ENCODE measurements at places on chromosomes 3 and 15. TPM values are rescaled to one million over a fixed set of nuclear protein-coding genes. Genes with fewer than 3 reads are reported as not detected.

GRCh38 chr3:56800130-56800831, 1.5 kb downstream of the ARHGEF3 start:
- no peak for DNase-seq

The TERC gene
- 4.6 TPM for total RNA-seq

GRCh38 chr3:168998792-168999191, 664.7 kb downstream of the MECOM start:
- no peak for DNase-seq

- no peak for DNase-seq
These were observed 57.5 kb downstream of the HOMER2 start for GRCh38 chr15:82894971-82895520.

DNA sequence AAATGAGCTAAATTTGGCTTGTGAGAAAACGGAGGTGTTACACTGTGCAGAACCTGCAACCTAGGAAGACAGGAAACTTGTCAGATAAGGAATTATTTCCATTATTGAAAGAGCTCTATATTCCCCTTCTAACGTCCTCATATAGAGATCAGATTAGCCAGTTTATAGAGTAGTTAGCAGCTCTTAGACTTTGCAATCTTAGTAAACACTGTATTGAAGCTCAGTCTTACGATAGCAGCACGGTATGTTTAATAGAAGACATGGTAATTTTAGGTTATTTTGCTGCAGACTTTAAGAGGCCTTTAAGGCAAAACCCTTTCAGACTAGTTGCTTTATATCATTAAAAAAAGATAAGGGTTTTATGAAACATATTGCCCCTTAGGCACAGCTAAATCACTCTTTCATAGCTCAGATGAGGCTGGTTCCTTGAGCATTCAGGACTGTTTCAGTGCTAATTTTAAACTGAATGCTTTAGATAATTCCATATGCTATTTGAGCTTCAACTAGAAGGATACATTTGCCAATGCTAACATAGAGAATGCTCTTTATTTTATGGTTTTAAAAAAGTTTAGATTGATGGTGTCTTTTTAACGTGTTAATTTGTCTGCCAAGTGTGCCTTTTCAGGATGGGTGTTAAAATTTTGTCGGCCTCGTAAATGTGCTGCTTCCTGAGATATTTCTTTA, 234.3 kb downstream of the PYDC2 start:
- DNase-seq = no peak
